Putamen (tissue), 1 donor: ENCODE measurements at places on chromosomes 5 and 9.

DNA sequence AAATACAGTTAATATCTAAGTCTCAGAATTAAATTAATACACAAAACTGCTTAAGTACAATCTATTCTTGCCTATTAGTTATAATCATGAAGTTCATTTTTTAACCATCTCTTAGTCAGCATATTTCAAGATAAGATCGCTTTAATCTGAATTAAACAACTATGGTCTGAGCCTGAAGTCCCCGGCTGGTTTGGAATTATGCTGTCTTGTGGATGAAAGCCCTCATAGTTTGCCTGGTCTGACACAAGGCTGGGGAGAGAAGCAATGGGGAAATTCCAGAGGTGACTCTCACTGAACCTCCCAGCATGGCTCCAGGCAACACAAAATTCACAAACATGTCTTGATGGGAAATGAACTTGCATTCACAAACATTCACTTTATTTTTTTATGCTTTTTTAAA is 28.0 kb upstream of the GRAMD2B start:
- DNase-seq: no peak

- no peak for DNase-seq
Observed at GRCh38 chr5:153513156-153513555, 22.7 kb downstream of the GRIA1 start.

DNA sequence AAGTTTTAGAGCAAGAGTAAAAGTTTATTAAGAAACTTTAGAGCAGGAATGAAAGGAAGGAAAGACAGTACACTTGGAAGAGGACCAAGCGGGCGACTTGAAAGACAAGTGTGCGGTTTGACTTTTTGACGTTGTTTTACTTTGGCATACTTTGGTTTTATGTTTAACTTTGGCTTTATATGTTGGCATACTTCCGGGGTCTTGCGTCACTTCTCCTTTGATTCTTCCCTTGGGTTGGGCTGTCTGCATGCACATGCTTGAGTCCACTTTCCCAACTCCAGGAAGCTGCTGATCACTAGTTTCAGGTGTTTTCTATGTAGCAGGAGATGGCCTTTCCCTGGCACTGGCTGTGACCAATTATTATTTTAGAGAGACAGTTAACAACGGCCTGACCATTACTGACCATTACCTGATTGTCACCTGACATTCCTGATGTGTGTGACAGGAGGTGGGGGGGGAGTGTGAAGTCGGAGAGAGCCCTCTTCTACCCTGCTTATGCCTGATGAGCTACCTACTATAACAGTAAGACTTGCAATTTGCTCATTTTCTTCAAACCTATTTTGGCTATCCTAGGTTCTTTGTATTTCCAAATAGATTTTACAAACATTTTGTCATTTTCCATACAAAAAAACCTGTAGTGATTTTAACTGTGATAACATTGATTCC is 45.5 kb downstream of the TNFSF8 start:
- no peak for DNase-seq

GRCh38 chr5:142946547-142947426 is 176.6 kb downstream of the ARHGAP26 start:
- DNase-seq: no peak

DNA sequence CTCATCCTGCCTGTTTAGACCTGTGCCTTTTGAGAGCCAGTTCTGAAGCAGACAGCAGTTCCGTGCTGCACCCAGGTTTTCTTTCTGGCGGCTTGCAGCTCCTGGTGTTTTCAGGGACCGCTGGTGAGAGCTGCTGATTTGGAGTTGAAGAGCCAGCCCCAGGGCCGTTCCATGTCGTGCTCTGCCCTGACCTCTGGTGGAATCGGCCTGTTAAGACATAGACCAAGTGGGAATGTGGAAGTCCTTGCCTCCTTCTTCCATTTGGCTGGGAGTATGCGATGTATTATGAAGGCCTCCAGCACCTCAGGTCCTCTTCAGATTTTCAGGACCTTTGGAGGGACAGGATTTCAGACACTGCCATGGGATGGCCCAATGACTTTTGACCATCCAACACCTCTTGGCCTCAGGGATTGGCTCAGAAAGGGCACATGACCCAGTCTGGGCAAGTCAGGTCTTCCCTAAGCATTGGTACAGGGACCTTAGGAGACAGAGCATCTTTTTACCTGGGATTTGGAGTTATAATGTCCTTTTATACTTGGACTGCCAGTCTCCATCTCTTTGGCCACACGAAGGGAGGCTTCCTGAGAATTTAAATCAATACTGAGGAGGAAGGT is 136.1 kb upstream of the CLINT1 start:
- DNase-seq: peak; percentile 29

DNA sequence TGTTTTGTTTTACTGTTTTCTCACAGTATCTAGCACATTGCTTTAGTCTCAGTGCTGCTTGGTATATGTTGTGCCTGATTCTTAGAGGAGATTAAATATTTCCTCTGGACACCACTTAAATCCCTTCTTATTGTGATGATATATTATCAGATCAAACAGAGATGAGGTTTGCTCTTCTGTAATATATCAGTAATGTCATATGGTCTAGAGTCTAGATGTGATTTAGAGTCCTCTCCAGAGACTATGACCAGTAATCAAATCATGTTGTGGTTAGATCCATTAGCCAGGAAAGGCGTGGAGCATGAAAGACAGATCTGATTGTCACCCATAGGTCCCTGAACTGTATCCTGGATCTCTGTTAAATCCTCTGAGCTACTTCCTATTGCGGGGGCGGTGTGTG is 24.4 kb downstream of the CAMK4 start:
- DNase-seq: no peak

GRCh38 chr5:58842852-58843251 is 260.0 kb downstream of the RAB3C start:
- no peak for DNase-seq

DNA sequence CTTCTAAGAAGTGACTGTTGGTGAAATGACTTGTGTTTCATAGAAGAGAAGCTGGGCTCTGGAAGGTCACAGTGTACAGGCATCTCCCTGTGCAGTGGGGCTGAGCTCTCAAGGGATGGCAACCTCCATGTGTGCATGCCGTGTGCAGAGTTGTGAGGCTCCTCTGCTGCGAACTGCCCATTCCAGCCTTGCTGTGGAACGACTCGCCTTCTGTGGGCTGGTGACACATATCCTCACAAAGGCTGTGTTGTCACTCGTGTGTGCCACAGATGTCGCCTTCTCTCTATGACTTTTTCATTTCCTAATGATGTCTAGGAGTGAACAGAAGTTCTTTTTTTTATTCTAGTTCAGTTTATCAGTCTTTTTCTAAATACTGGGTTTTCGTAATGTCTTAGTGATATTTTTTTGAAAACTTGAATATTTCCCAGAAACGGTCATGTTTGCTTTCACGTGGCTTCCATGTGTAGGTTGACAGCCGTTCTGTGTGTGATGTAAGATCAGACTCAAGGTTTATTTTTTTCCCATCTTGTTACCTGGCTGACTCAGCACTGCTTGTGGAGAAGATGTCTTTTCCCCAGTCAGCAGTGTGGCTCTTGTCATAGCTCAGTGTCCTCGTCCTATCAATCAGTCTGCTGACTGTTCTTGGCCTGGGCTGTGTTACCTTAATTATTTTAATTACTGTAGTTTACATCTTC is 57.3 kb upstream of the CACNA1B start:
- DNase-seq: peak; percentile 65

- DNase-seq: no peak
Observed at GRCh38 chr5:8481007-8481406, 612.1 kb downstream of the MTRR start.

DNA sequence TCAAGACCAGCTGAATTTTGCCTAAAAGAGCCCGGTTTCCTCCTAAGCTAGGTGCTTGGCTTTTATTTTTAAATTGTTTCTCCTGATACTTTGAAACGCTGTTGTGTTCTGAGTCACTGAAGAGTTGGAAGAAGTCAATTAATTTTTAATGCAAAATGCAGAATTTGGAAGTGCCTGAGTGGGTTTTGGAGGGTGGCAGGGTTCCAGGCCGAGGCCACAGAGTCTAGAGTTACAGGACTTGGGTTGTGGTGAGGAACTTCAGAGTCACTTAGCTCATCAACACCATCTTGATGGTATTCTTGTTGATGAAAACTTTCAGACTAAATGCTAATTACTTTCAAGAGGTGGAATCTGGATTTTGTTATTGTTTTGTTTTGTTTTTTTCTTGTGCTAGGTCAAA is 130.6 kb downstream of the PDZD2 start:
- no peak for DNase-seq

GRCh38 chr5:89337-90286 is 2.4 kb upstream of the PLEKHG4B start:
- DNase-seq: no peak

DNA sequence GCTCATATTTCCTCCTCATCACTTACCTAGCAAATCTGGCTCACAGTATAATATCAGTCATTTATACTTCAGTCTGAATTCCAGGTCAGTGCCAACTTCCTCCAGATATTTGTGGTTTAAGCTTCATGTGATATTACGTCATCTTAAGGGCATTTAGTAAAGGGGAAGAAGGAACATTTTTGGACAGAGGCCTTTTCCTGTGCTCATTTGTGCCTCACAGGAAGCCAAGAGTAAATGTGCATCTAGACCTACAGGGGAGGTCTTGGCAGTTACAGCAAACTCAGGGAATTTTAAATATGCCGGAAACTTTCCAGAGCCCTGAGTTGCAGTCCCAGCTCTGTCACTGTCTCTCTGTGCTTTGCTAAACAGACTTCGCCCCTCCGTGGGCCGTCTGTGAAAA is 12.3 kb upstream of the KCNIP1 start:
- no peak for DNase-seq

- no peak for DNase-seq
Observed at GRCh38 chr5:100838048-100838473, 65.0 kb downstream of the ST8SIA4 start.

DNA sequence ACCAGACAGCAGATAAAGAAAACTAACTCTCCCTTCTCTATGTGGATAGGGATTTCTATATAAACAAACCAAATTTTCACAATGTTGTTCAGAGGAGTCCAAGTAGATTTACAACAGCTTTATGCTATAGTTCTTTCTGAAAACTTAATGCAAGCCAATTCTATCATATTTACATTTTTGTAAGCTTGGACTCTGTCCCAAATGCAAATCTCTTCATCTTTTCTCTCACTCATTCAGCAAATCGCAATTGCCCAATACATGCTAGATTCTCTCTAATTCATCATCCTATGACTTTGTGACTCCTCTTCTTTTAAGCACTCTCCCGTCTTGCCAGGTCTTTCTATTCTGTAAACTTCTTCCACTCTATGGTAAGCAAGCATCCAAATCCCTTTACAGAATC is 39.1 kb upstream of the UGT3A2 start:
- no peak for DNase-seq

DNA sequence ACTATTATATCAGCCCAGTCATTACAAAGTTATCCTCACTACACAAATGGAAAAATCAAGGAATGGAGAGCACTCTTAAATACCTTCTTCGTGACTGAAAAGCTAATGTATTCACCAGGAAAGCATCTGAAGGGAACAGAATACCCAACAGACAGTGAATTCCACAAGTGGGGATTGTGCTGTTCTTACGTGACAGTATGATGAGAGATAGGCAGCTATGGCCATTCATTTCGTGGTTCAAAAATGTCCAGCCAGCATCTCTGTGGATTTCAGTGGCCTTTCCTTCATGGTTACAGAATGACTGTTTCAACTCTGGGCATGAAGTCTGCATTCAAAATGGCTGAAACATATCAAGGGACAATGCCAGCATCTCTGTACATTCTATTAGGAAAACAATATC is 323.8 kb downstream of the PRELID2 start:
- DNase-seq: no peak
